ENCODE measurements at places on chromosomes 1 and 21.

- no peak for DNase-seq
These were observed 92.7 kb downstream of the TENT5C start for GRCh38 chr1:117698398-117699160.

- DNase-seq: no peak
These were observed 725 bp downstream of the RTCA start for GRCh38 chr1:100266741-100267140.

GRCh38 chr1:170617591-170618330 lies 46.2 kb upstream of the PRRX1 start:
- DNase-seq: no peak

DNA sequence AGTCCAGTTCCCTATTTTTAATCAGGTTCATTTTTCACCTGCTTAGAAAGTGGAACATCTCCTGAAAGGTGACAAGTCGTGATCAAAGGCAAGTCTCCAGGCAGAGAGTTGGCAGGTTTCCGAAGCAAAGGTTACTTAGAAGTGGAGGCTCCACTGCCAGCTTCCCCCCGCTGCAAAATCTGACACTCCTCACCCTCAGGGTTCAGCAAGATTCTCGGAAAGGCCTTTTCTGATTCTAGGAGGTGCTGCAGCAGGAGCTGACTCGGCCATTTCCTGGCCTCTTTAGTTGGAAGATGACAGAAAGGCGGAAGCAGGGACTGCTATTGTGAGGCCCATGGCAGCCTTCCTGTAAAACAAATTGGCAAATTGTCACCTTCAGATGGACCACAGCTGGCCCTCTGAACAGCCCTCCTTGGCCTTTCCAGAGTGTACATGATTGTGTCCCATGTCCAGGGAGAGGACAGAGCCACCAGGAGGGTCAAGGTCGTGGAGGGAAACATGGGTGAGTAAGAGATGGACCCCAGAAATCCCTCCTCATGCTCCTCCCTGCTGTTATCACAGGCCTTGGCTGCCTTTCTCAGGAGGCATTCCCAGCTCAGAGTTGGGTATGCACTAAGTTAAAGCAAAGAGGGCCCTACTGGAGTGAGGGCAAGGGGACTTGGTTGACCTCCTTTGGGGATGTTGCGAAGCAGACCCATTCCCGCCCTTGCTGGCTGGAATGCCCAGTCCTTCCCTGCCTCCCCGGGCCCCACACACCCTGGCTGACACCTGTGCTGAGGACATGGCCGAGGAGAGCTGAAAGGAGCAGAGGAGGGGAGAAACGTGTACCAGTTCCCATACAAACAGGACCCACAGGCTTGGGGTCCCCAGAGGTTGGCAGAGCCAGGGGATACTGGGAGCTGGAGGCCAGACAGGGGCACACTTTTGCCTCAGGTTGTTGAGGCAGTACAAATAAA lies 115.5 kb upstream of the IRF2BP2 start:
- no peak for DNase-seq

DNA sequence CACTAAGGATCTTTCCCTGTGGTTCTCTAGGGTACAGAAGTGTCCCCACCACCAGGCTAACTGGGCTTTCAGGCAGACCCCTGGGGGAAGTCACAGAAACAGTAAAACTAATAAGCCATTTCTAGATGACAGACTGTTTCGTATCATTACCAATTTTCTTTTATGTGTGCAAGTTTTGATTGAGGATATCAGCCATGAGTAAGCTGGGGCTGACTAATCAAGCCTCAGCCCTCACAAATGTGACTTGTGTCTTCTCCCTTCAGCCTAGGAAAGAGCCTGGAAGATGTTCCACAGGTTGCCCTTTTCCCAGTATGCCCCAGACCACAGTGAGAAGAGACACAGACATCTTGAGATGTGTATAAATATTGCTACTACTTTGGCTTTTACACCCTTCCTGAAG lies 10.5 kb downstream of the PTGFRN start:
- DNase-seq: no peak

- no peak for DNase-seq
These were observed 22.3 kb upstream of the TRAF3IP3 start for GRCh38 chr1:209733409-209734192.

- DNase-seq: peak; percentile 25
These were observed 11.1 kb upstream of the RAB42 start for GRCh38 chr1:28580722-28581530.

- no peak for DNase-seq
These were observed 12.8 kb downstream of the GRIK3 start for GRCh38 chr1:37021502-37021901.

GRCh38 chr1:21547876-21548275 lies 38.7 kb downstream of the ALPL start:
- no peak for DNase-seq

DNA sequence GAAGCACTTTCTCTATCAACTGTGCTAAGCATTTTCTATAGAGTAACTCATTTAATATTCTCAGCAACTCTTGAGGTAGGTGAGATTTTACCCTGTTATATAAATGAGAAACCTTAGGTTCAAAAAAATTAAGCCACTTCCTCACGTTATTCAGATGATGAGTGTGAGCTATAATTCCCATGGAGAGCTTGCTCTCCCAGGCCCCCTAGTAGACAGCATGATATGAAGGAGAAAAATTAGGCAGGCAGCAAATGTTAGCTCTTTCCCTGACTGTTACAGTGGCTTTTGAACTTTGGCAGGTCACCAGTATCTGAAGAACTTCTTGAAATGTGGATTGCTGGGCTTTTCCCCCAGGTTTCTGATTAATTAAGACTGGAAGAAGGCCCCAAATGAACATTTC lies 753.1 kb downstream of the NCAM2 start:
- DNase-seq: peak; percentile 42

DNA sequence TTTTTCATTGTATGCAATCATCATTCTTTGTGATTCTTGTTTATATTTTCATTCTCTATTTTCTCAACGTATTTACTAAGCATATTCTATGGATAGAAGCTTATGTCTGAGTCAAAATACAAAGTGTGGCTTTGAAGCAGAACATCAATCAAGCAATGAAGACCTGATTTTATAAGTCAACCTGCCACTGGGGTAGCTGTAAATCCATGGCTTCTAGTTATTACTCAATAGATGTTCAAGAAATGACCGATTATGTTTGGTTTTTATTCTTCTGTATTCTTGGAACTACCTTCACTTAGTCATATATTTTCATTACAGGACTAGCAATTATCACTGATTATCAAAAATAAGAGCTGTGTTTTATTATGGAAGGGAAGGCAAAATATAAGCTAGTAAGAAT lies 20.5 kb upstream of the PTGS2 start:
- DNase-seq: no peak

GRCh38 chr1:57072401-57073110 lies 106.7 kb upstream of the C8B start:
- no peak for DNase-seq

DNA sequence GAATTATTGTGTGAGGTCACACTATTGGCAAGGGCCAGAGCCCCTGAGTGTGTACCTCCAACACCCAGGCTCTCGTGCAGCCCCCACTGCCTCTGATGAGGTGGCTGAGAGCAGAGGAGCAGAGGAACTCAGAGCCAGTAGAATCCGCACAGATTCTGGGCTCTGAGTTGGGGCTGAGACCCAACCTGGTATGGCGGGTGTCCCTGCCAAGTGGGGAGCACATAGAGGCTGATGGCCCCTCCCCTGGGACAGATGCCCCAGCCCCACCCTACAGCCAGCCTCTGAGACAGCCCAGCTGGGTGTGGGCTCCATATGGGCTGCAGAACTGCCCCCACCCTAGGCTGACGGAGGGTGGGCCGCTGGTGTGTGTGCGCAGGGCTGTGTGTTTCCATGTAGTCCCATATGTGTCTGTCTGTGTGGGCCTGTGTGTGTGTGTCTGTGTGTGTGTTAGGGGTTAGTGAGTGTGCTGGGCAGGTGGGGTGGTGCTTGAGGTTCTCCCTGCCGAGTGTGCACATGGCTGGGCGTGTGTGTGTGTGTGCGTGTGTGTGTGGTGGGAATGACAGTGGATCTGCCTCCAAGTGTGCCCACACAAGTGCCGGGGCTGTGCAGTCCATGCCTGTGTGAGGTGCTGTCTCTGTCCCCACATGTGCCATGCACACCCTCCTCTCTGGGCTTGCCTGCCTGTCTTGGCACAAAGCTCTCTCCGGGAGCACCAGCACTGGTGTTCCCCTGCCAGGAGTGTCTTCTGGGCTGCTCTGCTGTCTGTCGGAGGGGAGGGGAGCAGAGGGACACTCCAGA lies 24.4 kb downstream of the FOXO6 start:
- DNase-seq: no peak

DNA sequence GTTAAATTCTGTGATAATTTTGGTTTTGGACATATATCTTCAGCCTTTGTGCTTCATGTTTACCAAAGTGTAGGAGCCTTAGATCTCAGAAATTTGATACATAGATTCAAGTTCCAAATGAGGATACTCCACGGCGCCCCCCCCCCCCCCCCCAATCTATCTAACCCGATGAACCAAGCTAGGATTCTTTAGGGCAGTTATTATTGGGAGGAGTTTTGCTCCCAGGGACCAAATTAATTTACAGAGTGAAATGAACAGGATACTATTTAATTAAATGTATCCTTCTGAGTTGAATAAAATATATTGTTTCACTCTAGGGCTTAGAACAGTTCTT lies 3.2 kb downstream of the USP25 start:
- DNase-seq: no peak

GRCh38 chr1:197553281-197553680 lies 222.0 kb downstream of the DENND1B start:
- no peak for DNase-seq

DNA sequence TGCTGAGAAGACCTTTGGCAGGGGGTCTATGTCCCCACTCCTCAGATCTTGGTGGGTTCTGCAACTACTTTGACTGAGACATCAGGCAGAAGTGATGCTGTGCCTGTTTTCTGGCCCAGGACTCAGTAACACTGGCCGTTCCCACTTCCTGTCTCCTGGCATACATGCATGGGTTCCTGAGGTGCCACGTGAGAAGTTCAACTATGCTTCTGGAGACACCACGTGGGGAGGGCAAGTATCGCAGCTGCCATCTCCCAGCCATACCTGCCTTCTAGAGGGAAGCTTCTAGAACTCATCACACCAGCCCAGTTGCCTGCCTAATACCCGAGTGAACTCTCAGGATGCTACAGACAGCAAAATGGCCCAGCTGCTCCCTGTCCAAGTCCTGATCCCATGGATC lies 65.8 kb downstream of the TRABD2B start:
- peak; percentile 20 for DNase-seq

DNA sequence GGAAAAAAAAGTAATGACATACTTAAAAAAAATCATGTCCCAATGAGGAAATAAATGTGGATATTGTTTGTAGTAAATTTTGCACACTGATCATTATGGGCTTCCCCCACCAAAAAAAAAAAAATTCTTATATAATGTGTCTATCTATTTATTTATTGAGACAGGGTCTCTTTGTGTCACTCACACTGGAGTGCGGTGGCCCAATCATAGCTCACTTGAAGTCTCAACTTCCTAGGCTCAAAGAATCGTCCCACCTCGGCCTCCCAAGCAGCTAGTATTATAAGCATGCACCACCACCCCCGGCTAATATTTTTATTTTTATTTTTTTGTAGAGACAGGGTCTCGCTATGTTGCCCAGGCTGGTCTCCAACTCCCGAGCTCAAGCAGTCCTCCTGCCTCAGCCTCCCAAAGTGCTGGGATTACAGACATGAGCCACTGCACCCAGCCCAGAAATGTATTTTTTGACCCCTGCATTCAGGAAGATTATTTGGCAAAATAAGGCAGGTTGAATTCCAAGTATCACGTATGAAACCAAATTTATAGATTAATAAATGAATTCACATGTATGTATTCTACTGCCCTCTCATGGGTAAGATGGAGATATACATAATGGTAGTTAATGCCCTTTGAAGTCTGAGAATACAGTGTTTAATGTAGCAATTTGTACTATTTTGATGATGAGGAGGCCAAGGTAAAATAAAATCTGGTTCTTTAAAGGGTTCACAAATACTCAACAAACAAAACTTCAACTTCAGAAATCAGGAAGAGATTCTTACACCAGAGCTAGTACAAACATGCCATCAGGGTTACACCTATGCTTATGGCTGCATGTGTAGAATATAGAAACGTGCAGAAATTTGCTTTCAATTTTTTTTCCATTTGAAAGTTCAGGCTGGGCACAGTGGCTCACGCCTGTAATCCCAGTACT lies 1.4 kb upstream of the DENND2C start:
- no peak for DNase-seq

- no peak for DNase-seq
These were observed 50.6 kb downstream of the OBSCN start for GRCh38 chr1:228258486-228258885.

DNA sequence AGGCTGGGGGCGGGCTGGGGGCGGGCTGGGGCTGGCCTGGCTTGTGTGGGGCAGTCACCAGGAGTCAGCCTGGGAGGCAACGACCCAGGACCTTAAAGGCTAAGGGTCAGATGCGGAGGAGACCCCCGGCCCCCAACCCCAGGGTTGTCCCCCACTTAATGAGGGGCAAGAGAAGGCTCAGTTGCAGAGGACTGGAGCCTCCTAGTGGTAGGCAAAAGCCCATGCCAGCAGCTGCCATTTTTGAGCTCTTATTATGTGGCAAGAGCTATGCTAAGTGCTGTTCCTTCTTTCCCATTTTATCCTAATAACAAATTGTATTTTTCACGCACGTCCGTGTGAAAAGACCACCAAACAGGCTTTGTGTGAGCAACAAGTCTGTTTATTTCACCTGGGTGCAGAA lies 8.0 kb downstream of the KIAA1614 start:
- DNase-seq: no peak

DNA sequence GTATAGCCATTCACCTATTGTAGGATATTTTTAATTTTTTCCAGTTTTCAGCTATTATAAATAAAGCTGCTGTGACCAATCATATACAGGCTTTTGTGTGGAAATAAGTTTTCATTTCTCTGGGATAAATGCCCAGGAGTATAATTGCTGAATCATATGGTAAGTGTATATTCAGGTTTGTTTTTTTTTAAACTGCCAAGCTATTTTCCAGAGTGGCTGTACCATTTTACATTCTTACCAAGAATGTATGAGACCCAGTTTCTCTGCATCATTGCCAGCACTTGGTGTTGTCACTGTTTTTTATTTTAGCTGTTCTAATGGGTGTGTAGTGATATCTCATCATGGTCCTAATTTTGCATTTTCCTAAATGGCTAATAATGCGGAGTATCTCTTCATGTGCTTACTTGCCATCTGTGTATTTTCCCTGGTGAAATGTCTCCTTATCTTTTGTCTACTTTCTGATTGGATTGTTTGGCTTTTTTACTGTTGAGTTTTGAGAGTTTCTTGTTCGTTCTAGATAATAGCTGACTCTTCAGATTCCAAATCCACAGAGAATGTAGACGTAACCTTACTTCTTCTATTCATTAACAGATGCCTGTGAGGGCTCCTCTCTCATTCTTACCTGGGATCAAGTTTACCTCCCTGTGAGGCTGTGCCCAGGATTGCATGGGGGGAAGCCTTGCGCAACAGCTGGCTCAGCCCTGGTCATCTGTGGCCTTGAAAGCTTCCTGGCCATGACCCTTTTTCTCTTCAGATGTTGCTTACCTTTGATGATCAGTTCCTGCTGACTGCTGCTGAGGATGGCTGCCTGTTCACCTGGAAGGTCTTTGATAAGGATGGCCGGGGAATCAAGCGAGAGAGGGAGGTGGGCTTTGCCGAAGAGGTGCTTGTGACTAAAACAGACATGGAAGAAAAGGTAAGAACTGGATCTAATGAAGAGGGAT lies 42.6 kb downstream of the CFAP57 start:
- no peak for DNase-seq

- no peak for DNase-seq
These were observed 29.3 kb downstream of the TMCC2 start for GRCh38 chr1:205256951-205257625.
